Mesenchymal stem cell (in vitro differentiated cells and primary cell): ENCODE measurements at places on chromosomes 12 and 14.

DNA sequence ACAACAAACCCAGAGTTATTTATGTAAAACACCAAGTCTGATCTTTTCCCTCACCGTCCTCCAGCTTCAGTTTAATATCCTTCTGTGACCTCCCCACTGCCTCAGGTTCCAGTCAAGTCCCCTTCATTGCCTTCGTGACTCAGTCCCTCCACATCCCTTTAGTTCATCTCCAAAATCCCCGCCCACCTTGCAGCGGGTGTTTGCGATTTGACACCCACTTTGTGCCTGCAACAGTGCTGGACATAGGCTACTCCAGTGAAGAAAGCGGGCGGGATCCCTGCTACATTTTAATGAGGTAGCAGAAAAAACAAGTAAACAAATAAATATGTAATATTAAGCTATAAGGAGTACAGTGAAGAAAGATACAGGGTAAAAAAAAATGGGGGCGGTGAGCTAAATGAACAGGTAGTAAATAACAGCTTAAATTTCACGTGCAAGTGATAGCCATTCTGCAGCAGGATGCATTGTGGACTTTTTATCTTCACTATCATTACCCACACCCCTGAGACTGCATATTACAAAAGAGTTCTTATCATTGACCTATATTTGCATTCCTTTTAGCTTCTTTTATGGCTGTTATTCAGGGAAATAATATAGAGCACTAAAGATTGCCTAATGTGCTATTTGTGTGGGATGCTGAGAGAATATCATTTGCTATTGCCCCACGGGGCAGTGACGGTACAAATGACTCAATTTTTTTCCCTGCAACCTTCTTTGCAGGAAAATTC is 222.8 kb upstream of the NUDT4 start:
- no peak for DNase-seq

DNA sequence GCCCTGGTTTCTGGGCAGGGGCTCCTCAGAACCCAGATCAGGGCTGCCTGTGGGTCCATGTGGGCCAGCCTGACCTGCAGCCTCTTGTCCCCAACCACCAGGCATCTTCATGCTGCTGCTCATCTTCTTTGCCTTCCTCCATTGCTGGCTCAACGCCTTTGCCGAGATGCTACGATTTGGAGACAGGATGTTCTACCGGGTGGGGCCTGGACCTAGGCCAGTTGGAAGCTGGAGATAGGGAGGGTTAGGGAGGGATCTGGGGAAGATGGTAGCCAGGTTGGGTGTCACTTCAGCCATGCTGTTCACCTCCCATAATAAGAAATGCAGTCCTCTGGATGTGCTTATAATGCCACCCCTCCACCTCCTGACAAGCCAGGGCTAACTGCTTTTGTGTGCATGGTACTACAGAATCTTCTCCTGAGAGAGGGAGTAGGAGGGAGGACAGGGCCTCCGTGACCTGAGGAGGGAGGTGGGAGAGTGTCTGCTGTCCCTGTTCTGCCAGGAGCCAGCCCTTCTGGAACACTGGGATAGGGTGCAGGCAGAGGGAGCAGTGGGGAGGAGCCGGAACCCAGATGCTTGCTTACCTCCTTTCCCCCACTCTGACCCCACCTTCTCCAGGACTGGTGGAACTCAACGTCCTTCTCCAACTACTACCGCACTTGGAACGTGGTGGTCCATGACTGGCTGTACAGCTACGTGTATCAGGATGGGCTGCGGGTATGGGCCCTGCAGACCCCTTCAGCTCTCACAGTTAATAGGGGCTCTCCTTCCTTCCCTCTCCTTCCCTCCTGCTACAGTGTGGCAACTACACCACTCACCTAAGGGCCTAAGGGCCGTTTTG is 17.6 kb downstream of the SOAT2 start:
- no peak for DNase-seq

GRCh38 chr14:77240336-77240915 is 30.6 kb downstream of the NGB start:
- DNase-seq = no peak

DNA sequence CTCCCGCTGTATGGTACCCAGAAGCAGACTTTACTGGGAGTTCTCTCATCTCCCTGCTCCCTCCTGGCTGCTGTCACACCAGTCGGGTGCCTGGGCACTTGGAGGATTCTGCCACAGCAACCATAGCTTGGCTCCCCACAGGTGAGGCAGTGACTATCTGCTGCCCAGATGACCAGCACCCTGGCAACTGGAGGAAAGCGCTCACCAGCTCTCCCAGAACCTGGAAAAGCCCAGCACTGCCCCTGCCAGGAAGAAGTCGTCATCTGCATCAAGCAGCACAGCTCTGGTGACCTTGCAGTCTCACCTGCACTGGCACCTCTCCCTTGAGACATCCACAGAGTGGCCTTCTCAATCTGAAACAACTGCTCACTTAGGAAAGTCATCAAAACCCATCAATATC is 31.9 kb upstream of the TC2N start:
- DNase-seq = no peak

GRCh38 chr12:125194987-125195386 is 129.8 kb downstream of the AACS start:
- no peak for DNase-seq

DNA sequence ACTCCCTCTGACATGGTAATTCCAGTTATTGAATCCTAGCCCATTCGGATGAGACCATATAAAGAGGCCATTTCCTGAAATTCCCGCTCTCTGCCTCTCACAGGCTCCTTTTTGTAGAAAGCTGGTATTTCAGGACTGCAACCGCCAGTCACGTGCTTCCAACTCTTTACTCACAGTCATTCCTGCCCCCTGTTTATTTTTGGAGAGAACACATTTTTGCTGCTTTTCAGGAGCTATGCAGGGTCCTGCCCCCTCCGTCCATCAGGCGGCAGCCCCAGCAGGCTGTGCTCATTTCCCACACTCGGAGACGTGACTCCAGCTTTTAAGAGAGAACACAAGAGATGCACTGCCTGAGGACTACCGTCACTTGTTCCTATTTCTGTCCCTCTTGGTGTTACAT is 26.8 kb downstream of the IFT43 start:
- DNase-seq = peak; percentile 4

DNA sequence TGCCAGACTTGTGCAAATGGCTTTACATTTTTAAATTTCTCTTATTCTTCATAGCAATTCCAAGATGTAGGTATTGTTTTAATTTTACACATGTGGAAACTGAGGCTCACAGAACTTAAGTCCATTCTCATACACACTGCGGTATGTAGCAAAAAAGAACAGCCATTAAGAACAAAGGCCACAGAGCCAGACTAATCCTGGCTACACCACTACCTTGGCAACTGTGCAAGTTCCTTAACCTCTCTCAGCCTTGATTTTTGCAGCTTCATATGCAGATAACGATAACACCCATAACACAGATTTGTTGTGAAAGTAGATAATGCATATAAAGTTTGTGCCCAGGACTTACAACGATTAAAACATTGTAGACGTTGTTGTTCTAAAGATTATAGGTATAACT is 81.1 kb downstream of the ABCC9 start:
- no peak for DNase-seq

- DNase-seq = no peak
Measured at GRCh38 chr14:68677476-68677875, 115.4 kb downstream of the ZFP36L1 start.

DNA sequence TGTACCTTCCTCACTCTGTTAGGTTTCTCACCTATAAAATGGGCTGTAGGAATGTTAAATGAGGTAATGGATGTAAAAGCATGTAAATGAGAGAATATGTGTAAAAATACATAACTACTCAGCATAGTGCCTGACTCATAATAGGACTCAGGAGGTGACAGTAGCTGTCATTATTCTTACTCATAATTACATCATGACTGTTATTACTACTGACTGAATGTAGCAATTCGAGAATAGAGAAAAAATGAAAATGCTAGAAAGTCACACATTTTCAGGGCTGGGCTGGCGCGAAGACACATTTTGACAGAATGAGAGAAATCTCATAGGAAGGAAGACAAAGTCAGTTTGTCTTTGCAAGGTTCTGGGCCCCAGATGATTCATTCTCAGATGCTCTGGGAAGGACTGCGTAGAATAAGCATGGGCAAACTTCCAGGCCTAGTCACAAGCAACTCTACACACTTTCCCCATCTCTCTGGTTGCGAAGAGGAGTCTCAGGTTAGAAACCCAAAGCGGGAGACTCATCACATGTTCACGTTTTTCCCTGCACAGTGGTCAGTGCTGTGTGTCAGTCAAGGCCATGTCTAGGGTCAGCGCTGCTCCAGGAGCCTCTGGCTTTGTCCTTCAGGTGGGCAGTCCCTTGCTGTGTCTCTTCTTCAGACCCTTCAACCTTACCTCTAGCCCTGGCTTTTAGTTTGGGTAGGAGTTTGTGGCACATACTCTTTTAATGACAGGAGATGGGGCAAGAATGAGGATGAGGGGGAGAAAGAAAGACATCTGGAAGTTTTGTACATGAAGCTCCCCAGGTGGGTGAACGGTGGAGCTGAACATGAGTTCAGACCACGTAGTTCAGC is 8.4 kb downstream of the GPRC5A start:
- peak; percentile 97 for DNase-seq

GRCh38 chr12:46770501-46771183 is 55.2 kb downstream of the SLC38A4 start:
- peak; percentile 45 for DNase-seq

DNA sequence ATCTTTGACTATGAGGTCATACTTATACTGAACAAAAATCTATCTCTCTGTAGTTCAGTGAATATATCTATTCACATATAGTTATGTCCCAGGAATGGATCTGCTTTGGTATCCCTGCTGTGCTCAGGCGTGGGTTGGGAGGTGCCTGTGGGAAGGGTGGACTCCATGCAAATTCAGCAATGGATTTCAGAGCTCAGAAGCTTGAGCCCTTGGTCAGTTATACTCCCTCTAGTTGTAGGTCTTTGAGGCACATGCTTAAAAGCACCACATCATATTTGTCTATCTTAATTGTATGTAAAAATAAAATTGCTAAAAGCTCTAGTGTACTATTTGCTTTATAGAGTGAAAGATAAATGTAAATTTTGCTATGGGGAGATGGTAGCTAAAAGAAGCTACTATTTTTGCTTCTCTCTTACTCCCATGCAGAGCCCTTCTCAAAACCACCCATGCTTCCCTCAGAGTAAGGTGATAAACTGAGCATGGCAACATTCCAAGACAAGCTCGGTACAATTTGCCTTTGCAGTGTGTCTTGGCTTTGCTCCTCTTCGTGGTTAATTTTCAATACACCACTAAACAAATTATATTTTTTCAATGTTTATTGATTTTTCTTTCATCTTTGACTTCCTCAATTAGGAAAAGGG is 54.9 kb downstream of the SLC16A7 start:
- DNase-seq = no peak
